ENCODE measurements at places on chromosomes 7 and 10.

DNA sequence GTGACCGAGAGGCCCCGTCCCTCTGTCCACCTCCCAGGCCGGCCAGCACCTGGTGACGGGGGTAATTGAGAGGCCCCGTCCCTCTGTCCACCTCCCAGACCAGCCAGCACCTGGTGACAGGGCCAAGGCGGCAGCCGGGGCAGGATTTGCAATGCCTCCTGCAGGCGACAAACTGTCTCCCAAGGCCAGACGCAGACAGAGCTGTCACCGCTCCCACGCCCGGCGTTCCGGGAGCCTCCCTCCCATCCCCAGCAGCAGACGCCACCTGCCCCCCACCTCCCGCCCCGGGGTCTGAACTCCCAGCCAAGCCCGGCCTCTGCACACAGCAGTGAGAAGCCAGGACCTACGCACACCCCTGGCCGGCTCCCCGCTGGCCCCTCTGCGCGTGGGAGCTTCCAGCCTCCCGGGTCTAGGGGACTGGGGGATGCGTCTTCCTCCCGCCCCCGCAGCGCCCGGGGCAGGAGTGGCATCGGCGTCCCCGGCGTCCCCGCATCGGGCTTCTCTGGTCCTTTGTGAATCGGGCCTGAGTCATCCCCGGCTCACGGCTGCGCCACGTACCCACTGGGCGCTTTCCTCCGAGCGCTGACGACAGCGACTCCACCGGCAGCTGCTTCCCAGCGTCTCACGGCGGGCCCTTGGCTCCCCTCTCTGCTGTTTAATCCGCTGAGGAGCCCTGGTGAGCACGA is 95.1 kb upstream of the DIP2C start:
- peak; percentile 54 for DNase-seq

DNA sequence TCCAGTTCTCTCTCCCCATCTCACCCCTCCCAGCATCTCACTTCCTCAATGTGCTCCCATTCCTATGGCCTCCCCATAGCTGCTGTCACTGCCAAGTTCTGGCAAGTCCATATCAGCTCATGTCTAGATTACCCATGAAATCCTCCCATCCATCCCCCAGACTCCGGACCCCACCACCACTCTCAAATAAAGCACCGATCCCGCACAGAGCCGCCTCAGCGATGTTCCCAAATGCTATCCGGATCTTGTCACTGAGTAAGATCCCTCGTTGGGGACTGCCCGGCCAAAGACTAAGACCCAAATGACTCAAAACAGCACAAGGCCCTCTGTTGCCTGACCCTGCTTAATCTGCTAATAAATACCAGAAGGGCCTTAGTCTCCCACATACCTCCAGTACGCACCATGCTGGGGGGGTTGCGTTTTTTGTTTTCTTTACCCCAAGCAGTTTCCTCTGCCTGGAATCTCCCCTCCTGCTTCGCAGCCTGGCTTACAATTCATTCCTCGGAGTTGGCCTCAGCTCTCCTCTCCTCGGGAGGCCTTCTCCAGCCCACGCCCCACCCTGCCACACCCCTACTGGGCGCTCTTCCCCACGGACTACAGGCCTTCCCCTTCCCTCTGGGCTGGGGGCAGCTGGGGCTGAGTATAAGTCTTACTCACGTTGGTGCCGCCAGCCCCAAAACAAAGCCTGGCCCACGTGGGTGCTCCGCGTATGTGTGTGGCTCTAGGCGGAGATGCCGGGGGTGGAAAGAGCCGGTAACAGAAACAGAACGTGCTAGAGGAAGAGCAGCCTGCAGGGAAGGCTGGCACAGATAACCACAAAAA is 1.8 kb upstream of the DUSP5 start:
- DNase-seq, result no peak

DNA sequence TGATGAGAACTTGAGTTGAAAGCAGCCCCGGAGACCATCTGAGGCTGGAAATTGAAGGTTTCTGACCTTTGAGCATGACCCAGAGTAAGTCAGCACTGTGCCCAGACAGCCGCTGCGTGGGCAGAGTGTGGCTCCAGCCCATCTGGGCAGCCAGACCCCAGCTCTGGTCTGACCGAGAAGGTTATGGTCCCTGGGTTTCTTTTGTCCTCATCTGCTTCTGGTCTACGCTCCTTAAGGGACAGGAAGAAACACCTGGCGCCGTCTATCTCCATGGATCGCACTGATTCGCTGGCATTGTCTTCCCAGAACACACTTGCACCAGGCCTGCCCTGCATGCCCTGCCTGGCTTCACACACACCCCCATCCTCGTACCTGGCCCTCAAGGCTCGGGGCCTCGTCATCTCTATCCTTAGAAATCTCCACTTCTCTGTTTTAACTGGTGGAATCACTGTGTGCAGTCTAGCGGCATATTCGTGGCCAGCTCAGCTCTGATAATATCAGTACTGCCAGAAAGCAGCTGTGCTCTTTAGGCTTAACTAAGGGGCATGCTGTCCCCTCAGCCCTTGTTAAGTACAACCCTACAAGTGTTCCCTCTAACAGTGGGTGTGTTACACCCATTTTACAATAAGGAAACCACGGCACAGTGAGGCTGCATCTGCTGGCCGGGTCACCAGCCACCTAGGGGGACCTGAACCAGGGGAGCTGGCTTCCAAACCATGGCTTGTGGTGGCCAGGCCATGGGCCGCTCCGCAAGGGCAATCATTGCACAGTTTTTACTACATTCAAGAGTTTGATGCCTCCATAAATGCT is 127.7 kb downstream of the ADCY1 start:
- DNase-seq, result no peak

- no peak for DNase-seq
These were observed 234.1 kb downstream of the FOXP2 start for GRCh38 chr7:114648680-114649079.

DNA sequence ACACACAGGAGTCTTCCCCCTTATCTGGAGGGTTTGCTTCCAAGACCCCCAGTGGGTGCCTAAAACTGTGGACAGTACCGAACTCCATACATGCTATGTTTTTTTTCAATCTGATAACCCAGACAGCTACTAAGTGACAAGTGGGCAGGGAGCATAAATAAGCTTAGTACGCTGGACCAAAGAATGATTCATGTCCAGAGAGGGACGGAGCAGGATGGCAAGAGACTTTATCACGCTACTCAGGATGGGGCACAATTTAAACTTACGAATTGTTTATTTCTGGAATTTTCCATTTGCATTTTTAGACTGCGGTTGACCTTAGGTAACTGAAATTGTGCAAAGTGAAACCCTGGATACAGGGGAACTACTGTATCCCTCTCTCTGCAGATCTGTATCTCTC is 410.0 kb upstream of the MKI67 start:
- DNase-seq, result no peak

DNA sequence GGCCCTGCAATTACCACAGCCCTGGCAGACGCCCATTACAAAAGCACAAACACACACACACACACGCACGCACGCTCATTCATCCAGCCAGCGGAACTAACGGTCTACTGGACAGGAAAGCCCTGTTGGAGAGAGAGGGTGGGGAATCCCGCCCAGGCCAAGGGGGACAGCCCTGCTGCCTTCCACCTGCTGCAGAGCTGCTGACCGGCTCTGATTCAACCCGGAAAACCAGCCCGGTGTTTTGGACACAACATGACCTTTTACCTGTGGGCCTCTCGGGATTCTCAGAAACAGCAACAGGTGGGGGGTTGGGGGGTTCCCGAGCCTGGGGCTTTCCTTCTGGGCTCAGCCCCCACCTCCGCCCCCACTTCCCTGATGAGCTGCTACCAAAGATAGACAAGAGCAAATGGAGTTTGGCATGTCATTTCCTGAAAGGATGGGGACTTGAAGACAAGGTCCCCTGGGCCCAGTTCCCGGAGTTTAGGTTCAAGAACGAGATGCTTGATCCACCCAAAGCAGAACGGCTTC is 18.5 kb upstream of the SERPINE1 start:
- no peak for DNase-seq

- DNase-seq, result peak; percentile 15
These were observed 511 bp upstream of the NRP1 start for GRCh38 chr10:33334805-33335550.

GRCh38 chr10:5632446-5632845 is 33.9 kb downstream of the ASB13 start:
- no peak for DNase-seq

DNA sequence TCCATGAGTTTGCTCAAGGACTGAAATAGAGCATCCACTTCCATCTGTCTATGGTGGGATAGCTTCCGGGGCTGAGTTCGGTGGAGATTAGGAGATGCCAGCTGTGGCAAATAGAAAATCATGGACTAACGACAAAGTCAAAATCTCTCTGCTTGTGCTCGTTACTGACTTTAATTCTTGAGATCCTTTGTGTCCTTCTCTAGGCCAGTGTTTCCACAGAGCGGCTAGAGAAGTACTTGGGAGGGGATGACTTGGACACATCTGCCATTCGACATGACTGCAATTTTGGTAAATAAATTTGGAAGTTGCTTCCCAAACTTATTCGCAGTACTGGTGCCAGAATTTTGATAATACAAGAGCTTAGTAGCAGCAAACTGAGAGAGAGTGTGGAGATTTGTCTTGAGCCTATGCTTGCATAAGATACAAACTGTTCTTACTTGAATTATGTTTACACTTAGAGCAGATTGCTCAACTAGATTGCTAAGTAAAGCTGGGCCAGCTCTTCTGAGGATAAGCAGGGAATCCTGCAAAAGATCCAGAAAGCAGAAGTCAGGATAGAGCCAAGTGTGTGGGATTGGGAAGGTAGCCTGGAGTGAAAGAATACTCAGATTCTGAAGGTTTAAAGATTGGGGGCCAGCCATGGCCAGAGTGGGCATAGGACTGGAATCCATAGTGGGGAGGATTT is 27.6 kb downstream of the ABCC2 start:
- no peak for DNase-seq

- DNase-seq, result no peak
These were observed 149.7 kb downstream of the CELF2 start for GRCh38 chr10:11167233-11167966.

All from stimulated activated CD4-positive, alpha-beta T cell treated with anti-CD3 and anti-CD28 coated beads, Interleukin-12 subunit alpha, Interleukin-12 subunit beta, amount 100 ng/mL, for 24 hours (primary cell).